Natural killer cell treated with Interleukin-12 subunit alpha and Interleukin-12 subunit beta and Interleukin-15 and Interleukin-18, amount 100 ng/mL, for 72 hours (primary cell): ENCODE measurements at places on chromosomes 13 and 19.

DNA sequence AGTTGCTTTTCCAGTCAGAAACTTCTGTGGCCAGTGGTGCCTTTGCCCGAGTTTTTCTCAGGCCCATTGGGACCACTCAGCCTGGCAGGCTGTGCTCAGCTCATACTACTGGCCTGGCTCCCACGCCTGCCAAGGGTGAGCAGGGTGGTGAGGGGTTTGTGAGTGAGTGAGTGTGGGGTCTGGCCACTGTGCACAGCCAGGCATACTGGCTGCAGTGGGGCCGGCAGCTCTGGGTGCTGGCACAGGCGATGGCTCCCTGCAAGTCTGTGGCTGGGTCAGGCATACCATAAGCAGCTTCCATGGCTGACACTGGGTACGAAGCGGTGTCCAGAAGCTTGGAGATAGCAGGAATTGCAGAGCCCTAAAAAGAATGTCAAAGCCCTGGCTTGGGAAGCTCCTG lies 161.0 kb downstream of the SLITRK6 start:
- DNase-seq, result no peak

DNA sequence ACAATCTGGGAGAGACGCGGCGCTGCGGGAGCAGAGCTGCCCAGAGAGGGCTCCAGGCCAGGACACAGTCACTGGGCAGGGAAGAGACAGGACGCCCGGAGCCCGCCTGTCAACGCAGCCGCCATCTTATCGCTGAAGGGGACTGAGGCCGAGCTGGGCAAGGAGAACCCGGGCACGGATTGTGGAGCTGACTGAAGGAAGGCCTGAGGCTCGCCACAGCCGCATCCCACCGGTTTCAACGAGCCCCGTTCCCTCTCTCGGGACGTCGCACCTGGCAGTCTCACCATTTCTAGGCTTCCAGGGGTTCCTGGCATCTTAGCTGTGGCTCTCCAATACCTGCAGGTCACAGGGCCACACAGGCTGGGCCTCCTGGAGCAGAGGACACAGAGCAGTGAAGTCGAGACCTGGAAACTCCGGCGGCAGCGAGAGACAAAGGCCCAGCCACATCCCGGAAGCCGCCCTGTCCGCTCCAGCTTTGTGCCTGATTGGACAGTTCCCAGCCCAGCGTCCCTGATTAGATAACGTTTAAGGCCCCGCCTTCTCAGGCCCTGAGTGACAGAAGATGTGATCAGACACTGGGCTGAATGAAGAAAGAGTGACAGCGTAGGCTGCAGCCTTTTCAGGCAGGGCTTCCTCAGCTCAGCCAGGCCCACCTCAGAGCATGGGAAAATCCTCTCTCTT lies at the start of gene ZNF91:
Gene ZNF91, minus strand, starts transcription at position 431 of the 681 bp plus-strand sequence. Its CDS starts 117 bp downstream, at position 314.
- DNase-seq, result peak; percentile 94

DNA sequence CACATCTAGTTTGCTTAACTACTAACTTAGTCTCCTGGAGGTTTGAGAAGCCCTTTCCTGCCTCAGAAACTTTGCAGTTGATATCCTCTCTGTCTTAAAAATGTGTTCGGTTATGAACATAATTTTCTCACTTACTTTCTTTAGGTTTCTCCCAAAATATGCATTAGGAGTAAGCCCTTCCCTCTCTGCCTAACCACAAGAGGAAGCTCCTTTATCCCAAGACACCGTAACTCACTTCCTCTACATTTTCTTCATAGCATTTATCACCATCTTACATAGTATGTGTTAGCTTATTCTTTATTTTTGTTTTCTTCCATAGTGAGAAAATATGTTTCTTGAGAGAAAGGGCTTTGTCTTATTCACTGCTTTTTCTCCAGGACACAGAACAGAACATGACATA lies 952.5 kb upstream of the ATXN8OS start:
- DNase-seq, result no peak

GRCh38 chr19:43152214-43152613 lies 34.1 kb downstream of the PSG5 start:
- no peak for DNase-seq

DNA sequence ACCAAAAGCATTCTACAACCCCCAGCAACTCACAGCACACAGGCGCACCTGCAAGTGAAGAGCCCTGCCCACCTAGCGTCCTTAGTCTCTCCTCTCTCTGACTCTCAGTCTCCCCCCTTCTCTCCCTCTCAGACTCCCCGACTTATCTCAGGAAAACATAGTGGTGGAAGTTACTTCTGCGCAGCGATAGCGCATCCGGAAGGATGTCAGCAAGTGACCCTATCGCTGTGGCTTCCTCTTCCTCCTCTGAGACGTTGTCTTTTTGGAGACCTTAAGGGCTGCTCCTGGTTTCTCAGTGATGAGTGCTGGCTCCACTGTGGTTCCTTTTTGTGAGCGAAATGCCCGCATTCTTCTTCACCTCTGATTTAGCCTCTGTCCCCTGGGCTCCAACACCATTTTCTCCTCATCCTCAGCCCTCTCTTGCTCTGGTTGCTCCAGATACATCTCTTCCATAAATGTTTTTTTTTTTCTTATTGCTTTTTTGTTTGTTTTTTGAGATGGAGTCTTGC lies 1.4 kb upstream of the YIF1B start:
- DNase-seq, result no peak

DNA sequence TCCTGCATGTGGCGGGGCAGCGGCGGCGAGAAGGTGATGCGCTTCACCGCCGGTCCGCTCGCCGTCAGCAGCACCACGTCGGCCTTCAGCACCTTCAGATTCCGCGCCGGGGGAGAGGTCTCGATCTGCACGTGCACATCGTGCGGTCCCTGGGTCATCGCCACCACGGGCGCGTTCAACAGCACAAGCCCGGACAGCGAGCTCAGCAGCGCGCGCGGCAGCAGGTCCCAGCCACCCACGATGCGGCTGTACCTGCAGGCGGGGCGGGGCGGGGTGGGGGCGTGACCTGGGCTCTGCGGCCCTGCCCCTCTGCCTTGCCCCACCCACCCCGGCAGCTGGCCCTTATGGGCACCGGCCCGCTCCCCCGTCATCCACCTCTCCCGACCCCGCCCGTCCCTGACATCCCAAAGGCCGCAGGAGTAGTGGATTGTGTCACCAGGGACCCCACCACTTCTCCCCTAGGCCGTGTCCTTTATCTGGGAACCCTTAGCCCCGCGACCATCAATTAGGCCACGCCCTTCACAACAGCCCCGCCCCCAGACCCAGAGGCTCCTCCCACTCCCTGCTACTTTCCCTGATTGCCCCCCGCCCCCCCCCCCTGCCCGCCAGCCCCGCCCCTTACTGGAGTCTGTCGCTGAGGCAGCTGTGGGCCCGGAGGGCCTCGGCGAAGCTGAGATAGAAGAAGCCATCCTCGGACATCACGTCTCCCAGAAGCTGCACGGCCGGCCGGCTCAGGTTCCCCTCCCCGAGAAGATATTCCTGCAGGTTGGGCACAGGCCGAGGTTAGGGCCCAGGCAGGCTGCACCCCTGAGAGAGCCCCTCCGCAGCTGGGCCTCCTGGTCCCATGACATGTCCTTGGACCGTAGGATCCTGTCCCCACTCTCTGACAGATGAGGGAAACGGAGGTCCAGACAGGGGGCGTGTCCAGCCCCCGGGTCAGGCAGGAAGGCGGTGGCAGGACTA lies 6.1 kb downstream of the IL4I1 start:
- DNase-seq, result no peak

DNA sequence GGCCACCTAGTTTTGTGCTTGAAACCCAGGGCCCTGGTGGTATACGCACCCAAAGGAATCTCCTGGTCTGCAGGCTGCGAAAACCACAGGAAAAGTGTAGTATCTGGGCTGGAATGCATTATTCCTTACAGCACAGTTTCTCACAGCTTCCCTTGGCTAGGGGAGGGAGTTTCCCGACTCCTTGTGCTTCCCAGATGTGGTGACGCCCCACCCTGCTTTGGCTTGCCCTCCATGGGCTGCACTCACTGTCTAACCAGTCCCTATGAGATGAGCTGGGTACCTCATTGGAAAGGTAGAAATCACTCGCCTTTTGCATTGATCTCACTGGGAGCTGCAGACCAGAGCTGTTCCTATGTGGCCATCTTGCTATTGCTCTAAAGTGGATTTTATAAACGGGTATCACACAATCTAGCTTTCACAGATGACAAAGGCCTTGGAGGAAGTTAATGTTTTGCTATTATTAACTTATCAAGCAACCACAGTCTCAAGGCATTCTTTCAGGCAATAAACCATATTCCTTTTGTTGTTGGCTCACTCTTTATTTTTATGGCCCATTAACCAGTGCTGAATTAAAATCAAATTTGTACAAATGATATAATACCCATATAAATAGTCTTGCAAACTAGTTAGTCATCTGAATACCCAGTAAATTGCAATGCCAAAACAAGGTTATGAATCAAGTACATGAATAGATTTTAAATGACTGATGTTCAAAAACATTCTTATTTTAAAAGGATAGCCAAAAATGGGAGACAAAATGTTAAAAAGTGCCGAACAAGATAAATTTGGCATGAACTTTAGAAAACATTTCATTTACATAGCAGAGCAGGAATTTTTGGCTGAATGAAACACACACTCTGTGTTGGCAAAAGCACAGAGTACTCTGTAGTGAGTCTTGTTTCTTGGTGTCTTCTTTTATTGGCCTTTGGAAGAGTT lies 475.4 kb upstream of the ARGLU1 start:
- no peak for DNase-seq

DNA sequence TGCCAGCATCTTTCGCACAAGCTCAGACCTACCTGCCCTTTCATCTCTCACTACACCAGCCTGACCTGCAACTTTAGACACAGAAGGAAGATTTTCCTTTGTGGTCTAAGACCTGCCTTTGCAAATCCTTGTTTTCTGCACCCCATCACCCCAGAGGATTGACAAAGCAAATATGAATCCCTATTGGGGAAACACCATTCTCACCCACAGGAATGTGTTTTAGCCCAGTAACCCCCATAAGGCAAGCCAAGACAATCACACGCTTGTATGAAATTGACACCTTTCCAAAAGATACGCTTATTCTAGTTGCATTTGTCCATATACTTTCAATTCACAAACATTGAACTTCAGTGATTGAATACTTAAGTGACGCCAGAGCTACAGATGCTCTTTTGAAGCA lies 55.7 kb downstream of the SPATA13 start:
- DNase-seq, result no peak

GRCh38 chr19:15443838-15444237 lies 5.9 kb downstream of the WIZ start:
- no peak for DNase-seq

DNA sequence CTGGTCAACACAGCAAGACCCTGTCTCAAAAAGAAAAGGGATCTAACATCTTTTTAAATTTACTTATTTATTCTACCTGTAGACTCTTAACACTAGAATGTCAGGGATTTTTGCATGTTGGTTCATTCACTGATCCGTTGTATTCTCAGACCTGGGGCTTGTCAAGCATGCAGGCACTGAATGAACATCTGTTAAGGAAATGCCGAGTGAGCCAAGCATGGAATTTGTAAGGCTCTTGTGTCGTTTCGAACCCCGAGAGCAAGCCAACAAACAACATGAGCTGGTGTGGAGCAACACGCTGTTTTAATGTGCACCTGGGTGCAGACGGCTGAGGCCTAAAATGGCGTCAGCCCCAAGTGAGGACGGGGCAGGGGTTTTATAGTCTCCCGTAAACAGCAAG lies 10.0 kb upstream of the OR1M1 start:
- no peak for DNase-seq

DNA sequence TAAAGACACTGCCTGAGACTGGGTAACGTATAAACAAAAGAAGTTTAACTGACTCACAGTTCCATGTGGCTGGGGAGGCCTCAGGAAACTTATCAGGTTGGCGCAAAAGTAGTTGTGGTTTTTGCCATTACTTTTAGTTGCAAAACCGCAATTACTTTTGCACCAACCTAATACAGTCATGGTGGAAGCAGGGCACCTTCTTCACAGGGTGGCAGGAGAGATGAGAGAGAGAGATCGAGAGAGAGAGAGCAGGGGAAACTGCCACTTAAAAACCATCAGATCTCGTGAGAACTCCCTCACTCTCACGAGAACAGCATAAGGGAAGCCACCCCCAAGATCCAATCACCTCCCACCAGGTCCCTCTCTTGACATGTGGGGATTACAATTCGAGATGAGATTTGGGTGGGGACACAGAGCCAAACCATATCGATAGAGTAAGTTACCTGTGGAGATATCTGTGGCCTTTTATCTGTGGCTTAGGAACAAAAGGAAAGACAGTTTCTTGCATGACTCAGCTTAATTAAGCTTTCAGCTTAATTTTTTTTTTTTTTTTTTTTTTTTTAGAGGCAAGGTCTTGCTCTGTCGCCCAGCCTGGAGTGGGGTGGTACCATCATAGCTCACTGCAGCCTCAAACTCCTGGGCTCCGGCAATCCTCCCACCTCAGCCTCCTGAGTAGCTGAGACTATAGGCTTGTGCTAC lies 7.6 kb upstream of the CABP5 start:
- DNase-seq, result no peak

DNA sequence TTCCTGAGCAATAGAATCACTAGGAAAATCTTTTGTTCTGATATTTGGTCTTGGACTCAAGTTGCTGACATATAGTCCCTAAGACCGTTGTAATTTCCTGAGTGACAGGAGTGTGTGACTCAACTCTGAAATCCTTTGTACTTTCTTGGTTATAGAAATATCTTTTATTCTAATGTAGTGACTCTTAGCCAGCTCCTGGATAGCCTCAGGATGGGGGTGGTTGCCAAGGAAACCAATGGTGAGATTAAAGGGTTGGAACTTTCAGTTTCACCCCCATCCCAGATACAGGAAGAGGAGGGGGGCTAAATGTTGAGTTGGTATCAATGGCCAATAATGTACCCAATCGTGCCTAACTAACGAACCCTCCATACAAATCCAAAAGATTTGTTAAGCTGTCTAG lies 41.8 kb downstream of the MBD3L2B start:
- DNase-seq, result no peak

- no peak for DNase-seq
Observed at GRCh38 chr13:38308736-38309135, 40.9 kb upstream of the UFM1 start.

DNA sequence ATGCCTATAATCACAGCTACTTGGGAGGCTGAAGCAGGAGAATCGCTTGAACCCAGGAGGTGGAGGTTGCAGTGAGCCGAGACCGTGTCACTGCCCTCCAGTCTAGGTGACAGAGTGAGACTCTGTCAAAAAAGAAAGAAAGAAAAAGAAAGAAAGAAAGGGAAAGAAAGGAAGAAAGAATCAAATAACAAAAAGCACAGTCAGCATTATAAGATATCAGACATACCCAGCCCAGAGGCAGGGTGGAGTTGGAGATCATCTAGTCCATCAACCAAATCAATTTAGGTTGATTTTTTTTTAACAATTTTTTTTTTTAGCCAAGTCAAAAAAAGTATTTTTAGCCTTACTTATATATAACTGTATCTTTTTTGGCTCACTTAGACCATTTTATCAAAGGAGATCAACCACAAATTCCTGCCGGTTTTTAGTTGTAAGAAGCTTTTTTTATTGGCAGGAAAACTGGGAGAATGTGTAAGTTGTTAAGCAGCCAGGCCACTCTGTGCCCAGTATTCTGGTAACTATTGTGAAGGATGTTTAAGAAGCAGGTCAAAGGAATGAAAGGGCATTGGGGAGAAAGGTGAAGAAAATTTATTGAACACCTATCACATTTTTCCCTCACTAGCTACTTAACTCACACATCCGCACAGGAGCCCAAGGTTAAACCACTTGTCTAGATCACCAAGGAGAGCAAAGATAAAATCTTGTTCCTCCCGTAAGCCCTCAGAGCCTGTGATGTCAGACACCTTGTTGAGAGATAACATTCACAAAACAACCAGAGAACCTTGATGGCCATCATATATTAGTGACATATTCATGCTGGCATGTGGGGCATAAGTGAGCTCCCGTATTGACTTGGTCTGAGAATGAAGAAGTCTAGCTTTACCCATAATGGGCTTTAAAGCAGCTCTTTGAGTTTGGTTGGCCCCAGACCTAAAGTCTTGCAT lies 91.8 kb downstream of the COL4A2 start:
- no peak for DNase-seq

- DNase-seq, result no peak
Observed at GRCh38 chr13:30690282-30691188, 44.8 kb upstream of the ALOX5AP start.
